Stimulated activated CD4-positive, alpha-beta T cell treated with anti-CD3 and anti-CD28 coated beads, TNF-alpha, amount 100 ng/mL, for 1 hour (primary cell): ENCODE measurements at places on chromosomes 5 and 9.
A peak's percentile ranks its signal among the peaks of the same experiment; 100 is the strongest.

GRCh38 chr5:120789918-120790317, 325.8 kb downstream of the PRR16 start:
- no peak for DNase-seq

DNA sequence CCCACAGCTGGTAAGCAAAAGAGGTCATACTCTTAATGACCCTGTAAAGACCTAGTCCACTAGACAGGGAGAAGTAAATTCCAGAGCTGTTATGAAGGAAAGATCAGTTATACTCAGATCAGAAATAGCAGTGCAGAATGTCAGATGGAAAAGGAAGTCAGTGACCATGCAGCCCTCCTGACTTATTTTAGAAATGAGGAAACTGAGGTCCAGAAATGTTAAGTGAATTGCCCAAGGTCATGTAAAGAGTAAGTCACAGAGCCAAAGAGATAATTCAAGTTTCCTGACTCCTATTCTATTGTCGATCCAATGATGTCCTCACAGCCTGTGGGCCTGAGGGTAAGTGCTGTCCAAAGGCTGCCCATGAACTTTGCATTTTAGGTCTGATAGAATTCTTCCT, 214.9 kb upstream of the IL12B start:
- no peak for DNase-seq

GRCh38 chr9:70044490-70045307, 1.1 kb downstream of the MAMDC2 start:
- DNase-seq, result no peak

GRCh38 chr5:40436535-40437237, 243.0 kb upstream of the PTGER4 start:
- DNase-seq, result no peak

DNA sequence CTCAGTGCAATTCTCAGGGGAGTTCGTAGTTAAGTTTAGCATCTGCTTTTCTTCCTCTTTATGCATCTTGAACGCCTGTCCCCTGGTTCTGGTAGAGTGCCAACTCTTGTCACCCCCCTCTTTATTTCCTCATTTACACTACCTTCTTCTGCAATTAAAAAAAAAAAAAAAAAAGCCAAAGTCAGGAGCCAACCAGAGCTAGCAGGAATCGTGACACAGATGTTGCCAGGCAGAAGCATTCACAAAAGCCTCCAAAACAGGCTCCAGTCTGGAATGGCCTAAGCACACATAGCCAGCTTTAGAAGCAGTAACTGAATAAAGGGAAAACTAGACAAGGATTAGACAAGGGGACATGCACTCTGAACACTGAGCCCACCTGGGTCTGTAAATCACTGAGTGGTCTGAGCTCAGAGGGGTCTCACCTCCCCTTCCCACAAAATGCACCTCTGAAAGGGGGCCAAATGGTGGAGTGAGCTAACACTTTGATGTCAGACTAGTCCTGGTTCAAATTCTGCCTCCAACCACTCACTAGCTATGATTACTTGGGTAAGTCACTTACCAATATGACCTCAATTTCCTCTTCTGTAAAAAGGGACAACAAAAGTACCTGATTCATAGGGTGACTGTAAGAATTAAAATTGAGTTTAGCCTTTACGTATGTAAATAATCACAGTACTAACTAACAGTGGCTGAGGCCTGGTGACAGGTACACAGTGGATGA, 2.0 kb downstream of the CD74 start:
- no peak for DNase-seq

DNA sequence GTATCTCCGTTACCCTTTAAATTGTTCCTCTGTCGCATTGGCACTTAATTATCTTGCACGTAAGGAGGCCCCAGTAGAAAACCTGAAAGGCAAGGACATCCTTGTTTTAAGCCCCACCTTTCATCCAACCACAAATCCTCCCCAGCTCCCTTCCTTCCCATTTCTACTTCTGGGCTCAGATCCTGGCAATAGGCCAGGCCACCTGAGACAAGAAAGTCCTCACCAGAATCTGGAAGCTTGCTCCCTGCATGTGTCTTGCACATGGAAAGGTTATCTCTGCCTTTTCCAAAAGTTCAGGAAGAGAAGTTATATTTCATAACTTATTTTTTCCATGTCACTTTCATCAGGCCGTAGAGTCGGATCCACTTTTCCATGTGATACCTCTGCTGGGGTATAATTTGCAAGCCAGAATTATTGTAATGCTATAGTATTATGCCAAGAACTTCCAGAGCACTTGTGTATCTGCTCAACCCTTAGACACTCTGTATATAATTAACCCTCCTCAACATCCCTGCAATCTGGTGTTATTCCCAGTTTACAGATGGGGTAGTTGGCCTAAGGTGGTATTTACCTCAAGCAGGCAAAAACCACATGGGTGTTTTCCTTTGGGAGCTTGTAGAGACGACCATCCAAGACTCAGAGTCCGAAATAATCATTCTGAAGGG, 2.6 kb upstream of the SHB start:
- DNase-seq, result no peak

DNA sequence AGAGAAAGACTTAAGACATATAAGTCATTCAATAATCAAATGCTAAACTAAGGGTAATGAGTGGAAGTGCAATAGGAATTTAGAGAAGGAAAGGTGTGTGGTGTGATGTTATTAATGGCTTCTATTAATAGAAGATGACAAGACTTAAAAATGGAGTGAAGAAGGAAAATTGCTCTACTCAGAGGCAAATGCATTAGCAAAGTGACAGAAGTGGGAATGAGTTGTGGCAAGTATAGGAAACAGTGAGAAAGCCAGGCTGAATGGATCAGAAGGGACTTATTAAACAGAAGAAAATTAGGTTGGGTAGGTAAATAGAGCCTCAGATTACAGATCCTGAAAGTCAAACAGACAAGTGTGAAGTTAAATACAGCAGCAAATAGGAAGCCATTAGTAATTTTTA, 5.7 kb downstream of the SKIC3 start:
- no peak for DNase-seq

DNA sequence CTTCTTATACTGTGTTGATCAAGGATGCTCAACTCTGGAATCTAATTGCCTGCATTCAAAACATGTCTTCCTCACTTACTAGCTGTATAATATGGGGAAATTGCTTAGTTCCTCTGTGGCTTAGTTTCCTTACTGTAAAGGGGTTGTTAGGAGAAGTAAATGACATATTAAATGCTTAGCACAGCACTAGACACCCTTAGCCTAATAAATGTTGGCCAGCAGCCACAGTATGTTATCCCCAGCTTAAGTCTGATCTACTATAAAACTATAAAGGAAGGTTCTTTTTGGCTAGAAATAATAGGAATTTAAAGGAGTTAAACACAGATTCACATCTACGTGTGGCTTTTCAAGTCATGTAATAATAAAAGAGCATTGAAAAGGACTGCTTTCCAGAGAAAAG, 232.4 kb downstream of the PCSK1 start:
- DNase-seq, result no peak

DNA sequence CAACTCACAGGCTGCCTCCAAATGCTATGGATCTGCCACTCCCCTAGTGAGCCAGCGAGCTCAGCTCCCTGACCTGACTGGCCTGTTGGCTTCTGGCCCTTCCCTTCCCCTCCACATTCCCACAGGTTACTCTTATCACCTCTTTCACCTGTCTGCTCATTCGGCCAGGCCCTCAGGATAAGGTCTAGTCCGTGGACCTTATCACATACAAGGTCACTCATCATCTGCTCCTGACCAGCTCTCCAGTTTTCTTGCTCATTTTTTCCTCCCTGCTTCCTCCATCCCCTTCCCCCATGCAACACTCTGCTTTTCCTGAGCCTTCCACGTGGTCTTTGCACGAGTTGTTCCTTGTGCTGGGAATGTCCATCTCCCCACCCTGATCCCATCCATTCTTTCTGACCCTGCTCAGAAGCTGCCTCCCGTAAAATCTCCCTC, 25.9 kb upstream of the NDST1 start:
- no peak for DNase-seq

GRCh38 chr5:80255811-80256712, at the start of gene SERINC5:
TSS of gene SERINC5 (minus strand) at chr5:80256048. CDS start at chr5:80255922, 126 bp downstream.
- peak; percentile 74 for DNase-seq

- no peak for DNase-seq
Measured at GRCh38 chr5:1003296-1003937, 5.2 kb upstream of the NKD2 start.

GRCh38 chr5:173745123-173745522, 128.7 kb upstream of the BOD1 start:
- no peak for DNase-seq

GRCh38 chr5:36403632-36404311, 102.1 kb upstream of the RANBP3L start:
- no peak for DNase-seq

DNA sequence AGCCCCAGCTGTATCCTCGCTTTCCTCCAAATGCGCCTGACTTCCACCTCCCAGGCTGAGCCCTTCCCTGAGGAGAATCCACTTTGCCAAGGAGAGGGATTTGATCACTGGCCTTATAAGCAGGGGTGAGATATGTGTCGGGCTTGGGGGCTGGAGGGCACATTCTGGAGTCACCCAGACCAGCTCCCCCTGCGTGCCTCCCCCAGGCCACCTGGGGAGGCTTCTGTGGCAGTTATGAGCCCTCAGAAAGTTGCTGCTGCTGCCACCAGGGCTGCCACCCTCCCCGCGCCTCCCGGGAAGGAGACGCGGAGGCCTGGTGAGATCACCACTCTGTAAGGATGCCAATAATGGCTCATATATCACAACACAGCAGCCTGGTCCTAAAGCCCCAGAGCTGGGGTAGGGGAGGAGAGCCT, 211.5 kb downstream of the PAPPA start:
- DNase-seq, result no peak

- no peak for DNase-seq
Measured at GRCh38 chr9:18941060-18941740, 91.8 kb downstream of the SAXO1 start.

DNA sequence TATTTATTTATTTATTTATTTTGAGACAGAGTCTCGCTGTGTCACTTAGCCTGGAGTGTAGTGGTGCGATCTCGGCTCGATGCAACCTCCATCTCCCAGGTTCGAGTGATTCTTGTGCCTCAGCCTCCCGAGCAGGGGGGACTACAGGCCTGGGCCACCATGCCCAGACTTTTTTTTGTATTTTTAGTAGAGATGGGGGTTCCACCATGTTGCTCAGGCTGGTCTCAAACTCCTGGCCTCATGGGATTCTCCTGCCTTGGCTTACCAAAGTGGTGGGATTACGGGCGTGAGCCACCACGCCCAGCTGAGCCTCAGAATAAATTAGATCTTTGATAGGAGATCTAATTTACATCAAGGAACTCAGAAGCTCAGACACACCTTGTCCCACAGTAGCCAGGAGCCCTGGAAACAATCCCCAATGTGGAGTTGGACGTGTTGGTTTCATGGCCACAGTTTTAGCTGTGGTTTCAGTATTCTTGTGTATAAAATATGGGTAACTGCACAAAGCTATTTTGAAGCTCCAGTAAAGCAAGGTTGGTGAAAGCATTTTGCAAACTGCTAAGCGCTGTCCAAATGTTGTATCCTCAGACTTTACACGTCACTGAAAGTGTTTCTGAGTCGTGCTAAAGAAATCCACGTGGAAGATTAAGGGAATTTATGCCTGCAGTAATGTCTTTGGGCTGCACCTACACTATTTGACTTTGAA, 3.0 kb upstream of the HNRNPAB start:
- no peak for DNase-seq

DNA sequence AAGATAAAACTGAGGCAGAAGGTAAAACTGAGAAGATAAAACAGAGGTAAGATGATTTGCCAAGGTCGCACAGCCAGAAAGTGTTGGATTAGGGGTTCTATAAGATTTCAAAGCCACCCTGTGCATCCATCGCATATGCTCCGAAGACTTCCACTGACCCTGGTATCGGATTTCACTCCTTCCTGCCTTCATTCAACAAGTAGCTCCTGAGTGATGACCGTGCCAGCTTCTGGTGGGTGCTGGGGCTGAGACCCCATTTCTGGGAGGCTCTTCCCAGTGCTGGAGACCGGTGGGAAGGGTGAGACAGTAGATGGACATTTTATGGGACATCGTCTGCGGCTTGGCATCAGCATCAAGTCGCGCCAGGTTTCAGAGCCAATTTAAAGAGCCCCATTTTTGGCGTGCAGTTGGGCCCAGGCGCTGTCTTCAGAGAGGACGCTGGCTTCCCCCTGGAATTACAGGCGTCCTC, 53.7 kb upstream of the DAB2IP start:
- DNase-seq, result no peak

- no peak for DNase-seq
Measured at GRCh38 chr5:4019009-4019769, 423.6 kb downstream of the IRX1 start.

DNA sequence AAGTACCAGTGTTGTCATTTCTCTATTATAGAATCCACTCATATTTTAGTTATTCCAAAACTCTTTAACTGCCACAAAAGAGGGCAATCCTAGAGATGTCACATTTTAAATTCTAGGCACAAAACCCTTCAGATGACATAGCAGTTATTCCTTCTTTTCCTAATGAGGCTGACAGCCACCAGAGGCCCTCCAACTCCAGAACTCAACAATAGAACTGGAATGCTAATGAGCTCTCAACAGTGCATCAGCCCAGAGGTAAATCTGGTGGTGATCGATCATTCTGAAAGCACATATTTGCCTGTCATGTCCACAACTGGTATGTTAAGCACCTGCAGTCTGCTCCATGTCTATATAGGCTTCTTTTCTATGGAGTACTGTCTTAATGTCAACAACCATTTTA, 40.2 kb upstream of the RAB3C start:
- no peak for DNase-seq

DNA sequence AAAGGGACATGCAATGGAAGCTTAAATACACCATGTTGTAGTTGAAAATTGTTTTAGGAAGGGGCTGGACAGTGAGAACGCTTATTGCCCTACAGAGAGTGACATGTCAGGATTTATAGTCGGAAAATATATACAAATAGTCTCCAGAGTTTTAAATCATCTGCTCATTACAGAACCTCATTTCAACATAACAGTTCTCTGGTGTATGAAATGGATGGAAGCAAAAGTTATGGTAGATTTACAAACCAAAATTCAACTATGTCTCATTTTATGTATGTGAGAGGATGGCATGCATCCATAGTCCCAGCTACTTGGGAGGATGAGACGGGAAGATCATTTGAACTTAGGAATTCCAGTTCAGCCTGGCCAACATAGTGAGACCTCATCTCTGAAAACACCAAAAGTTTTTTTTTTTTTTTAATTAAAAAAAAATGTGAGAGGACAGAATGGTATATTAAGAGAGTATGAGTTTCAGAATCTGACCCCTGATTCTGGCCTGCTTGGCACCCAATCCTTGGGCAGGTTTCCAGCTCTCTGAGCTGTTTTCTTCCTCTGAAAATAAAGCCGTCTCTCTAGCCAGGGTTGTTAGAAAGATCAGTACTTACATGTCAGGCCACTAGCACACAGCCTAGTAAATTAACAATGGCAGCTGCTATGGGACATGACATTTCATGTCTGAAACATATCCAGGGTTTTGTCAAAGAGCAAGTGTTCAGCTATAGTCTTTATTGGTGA, 40.1 kb downstream of the IQGAP2 start:
- no peak for DNase-seq
